Fibroblast of gingiva (primary cell): ENCODE measurements at places on chromosomes 3 and 15.
A peak's percentile ranks its signal among the peaks of the same experiment; 100 is the strongest.

- no peak for DNase-seq
Observed at GRCh38 chr3:56939834-56940233, 120.6 kb upstream of the SPATA12 start.

DNA sequence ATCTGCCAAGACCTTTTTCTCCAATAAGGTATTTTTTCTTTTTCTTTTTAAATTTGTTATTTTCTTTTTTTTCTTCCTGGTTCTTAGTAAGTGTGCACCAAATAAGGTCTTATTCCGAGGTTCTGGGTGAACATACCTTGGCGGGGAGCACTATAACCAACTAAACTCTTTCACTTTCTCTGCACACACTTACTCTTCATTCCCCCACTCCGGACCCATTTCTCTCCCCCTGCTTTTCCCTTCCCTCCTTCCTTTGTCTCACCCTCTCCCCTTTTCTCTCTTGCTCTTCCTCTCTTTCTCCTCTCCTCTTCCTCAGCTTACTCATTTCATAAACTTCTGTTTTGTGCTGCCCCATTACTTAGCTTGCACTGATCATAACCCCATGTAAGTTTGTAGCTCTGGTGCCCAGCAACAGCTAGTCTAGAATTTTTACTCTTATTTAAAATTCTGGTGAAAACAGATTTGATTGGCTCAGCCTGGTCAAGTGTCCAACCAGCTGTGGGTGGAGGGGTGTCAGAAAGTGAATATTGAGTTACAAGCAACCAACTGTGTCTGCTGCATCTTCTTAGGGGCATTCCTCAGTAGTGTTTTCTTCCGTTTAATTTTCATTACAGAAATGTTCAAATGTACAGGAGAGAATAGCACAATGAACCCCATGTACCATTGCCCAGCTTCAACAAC is 297.5 kb downstream of the SHQ1 start:
- DNase-seq = no peak

DNA sequence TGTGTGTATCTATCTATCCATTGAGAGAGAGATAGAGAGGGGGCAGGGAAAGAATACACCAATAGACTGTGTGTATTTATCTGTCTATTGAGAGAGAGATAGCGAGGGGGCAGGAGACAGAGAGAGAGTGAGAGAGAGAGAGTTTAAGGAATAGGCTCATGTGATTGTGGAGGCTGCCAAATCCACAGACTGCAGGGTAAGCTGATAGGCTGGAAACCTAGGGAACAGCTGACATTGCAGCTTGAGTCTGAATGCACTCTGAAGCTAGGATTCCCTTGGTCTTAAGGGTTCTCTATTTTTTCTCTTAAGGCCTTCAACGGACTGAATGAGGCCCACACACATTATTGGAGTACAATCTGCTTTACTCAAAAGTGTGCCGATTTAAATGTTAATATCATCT is 255.8 kb downstream of the EPHA3 start:
- DNase-seq = no peak

DNA sequence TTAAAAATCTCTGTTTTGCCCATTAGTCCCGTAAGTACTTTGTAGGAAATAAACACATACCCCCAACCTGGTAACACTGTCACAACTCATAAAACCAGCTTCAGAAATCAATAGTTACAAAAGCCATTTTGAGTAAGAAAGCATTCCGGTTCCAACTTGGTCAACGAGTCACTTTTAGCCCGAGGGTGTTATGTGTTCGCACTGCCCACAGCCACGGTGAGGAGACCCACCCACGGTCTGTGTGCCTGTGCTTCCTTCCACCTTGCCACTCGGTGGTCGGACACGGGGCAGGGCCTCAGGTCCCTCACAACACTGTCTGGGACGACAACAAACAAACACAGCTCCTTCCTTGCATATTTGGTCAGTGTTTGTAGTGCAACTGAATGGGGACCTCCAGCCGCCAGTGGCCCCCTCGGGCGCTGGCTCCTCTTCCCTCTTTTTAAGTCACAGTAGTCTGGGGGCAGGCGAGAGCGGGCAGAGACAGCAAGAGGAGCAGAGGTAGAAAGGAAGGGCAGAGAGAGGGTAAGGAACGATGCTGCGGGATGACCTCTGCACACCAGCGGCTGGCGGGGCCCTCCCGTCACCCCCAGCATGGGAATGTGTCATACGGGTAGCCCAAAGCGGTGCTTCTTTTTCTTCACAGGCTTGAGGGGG is 5.2 kb upstream of the MUSTN1 start:
- DNase-seq = no peak

GRCh38 chr15:73313861-73314260 is 54.9 kb downstream of the HCN4 start:
- DNase-seq = no peak

DNA sequence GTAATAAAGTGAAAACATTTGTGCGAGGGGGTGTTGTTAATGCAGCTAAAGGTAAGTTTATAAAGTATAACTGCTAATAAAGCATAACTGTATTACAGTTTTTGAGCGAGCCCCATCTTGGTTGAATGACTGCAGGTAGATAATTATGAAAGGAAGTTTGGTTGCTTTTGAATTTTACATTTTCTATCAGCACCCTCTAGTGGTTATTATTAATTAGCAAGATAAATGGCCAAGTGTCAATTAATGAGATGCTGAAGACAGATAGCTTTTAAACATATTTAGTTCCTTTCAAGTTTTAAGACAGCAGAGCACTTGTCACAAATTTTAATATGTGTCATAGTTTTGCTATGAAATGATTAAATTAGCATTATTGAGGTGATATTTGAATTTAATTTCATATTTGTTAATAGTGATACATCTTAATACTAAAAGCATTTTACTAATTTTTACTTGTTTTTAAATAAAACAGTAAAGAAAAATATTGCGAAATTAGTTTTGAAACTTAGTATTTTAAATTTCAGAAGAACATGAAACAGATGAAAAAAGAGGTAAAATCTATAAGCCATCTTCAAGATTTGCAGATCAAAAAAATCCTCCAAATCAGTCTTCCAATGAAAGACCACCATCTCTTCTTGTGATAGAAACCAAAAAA is 15.1 kb downstream of the U2SURP start:
- DNase-seq = no peak

DNA sequence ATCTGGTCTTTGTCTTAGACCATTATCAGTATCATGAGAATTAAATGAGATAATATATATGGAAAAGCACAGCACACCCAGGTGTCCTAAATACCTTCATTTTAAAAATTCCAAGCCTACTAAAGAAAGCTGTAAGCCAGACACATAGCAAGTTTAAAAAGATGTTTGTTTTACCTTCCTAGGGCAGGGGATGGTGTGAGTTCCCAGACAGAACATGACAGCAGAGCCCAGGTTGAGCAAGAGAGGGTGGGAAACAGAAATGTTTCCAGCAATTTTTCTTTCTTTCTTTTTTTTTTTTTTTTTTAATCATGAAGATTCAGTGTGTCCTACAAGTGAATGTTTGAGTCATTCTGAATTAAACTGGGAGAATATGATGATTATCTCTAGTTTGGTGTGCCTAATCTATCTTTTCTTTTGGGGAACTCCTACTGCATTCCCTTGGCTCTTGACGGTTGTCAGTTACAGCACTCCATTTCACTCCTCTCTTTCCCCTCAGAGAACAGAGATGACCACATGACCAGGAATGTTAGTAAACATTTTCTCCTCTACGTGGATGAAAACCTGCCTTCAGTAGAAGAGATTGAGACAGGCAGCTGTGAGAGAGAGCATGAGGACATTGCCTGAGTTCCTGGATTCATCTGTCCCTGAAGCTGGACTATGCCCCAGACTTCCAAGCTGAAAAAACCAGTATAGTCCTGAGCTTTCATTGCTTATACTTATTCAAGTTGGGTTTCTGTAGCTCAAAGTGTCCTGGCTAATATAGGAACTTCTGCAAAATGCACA is 54.5 kb upstream of the ARL14 start:
- DNase-seq = no peak

- no peak for DNase-seq
Observed at GRCh38 chr3:117600666-117601065, 891.1 kb downstream of the TUSC7 start.

DNA sequence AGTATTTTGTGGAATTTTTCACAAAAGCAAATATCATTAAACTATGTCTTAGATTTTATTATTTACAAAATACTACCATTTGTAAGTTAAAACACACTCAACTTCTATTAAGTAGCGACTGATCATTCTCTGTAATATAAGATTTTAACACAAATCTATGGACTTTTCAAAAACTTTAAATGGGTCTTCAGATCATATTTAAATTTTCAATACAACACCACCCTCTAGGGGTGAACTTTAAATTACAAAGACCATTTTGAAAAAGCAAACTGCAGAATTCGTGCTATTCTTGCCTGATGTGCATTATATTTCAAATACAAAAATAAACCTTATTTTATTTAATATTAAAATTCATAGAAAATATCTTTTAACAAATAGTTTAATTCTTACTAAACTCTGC is 8.2 kb upstream of the VGLL4 start:
- DNase-seq = peak; percentile 37

GRCh38 chr15:85707519-85708338 is 87.0 kb downstream of the KLHL25 start:
- DNase-seq = peak; percentile 51

GRCh38 chr3:98780343-98780742 is 17.2 kb downstream of the ST3GAL6 start:
- DNase-seq = no peak

DNA sequence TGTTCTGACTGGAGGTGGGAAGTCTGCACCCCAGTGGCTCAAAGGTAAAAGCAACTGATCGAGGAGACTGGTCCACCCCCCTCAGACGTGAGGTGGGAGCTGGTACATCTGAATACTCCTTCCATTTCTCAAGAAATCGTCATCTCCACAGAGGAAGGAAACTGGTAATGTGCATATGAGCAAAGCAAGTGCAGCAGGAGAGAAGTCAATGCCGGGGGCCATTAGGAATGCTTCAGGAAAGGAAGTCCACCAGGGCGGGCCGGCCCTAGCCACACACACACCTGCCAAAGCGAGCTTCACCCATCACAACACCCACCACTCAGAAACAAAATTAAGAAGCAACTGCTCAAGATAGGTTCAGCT is 8.5 kb downstream of the TBC1D2B start:
- no peak for DNase-seq

DNA sequence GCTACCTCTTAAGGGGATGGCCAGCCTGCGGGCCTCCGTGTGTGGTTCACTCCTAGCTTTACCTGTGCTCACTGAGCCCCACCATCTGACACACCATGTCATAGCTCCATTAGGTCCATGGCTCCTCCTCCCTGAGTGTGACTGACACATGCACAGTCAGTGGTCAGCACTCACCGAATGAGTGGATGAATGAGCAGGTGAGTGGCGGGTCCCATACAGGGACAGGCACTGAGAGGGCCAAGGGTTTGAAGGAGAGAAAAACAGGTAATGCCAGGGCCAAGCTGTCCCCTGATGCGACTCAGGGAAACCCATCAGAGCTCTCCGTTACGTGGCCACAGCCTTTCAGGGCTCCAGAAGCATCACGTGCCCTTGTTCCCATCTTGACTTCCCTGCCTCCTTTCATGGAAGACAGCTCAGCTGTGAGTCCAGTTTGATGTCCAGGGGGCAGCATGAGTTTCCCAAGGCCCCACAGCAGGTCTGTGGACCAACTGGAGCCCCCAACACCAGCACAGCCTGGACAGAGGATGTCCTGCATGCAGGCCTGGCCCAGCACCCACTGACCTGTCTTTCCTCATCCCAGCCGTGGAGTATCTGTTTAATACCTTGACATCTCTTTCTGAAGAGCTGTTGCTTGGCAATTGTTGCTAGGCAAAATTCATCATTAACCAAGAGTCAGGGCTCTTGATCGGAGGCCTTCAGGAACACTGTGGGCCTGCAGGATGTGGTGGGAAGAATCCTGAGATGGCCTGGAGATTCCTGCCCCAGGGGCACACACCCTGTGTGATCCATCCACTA is 84.4 kb downstream of the PLXNA1 start:
- DNase-seq = no peak

GRCh38 chr3:185402561-185402960 is 39.6 kb downstream of the MAP3K13 start:
- DNase-seq = peak; percentile 44
